ENCODE measurements at places on chromosomes 16 and 17.

- no peak for DNase-seq
These were observed 26.2 kb downstream of the ADAMTS18 start for GRCh38 chr16:77408607-77409006.

DNA sequence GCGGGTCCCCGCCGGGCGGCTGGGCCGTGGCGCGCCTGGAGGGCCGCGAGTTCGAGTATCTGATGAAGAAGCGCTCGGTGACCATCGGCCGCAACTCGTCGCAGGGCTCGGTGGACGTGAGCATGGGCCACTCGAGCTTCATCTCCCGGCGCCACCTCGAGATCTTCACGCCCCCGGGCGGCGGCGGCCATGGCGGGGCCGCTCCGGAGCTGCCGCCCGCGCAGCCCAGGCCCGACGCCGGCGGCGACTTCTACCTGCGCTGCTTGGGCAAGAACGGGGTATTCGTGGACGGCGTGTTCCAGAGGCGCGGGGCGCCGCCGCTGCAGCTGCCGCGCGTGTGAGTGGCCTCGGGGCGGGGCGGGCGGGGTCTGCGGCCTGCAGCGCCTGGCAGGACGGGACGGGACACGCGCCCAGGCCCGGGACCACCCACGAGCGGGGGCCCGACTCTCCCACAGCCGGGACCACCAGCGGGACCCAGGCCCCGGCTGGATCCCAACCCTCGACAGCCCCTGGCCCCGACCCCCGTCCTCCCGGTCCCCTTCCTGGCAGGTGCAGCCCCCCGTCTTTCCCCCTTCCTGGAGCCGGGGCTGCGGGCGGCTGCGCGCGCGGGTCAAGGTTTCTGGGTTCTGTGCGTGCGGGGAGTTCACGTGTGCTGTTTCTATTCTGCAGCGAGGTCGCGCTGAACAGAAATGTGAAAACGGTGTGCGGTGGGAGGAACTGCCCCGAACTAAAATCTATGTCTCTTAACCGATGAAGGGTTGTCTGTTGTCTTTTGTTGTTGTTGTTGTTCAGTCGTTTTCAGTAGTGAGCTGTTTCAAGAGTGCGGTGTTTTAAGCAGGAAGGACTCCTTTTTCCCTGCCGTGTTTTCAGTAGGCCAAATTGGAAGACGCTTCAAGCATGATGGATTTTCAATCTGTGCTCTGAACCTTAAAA, 705 bp downstream of the FOXK2 start:
- DNase-seq: peak; percentile 51

DNA sequence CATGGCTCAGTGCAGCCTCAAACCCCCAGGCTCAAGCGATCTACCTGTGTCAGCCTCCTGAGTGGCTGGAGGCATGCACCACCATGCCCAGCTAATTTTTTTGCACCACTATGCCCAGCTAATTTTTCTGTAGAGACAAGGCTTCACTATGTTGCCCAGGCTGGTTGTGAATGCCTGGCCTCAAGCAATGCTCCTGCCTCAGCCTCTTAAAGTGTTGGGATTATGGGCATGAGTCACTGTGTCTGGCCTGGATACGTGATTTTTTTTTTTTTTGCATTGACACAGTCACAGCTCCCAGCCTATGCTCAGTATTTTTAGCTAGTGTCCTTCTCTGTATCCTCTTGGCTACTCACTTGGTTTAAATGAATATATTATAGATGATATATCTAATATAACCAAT, 377.0 kb upstream of the TNRC6C start:
- DNase-seq: no peak

- no peak for DNase-seq
These were observed 8.6 kb downstream of the RPGRIP1L start for GRCh38 chr16:53695070-53695469.

DNA sequence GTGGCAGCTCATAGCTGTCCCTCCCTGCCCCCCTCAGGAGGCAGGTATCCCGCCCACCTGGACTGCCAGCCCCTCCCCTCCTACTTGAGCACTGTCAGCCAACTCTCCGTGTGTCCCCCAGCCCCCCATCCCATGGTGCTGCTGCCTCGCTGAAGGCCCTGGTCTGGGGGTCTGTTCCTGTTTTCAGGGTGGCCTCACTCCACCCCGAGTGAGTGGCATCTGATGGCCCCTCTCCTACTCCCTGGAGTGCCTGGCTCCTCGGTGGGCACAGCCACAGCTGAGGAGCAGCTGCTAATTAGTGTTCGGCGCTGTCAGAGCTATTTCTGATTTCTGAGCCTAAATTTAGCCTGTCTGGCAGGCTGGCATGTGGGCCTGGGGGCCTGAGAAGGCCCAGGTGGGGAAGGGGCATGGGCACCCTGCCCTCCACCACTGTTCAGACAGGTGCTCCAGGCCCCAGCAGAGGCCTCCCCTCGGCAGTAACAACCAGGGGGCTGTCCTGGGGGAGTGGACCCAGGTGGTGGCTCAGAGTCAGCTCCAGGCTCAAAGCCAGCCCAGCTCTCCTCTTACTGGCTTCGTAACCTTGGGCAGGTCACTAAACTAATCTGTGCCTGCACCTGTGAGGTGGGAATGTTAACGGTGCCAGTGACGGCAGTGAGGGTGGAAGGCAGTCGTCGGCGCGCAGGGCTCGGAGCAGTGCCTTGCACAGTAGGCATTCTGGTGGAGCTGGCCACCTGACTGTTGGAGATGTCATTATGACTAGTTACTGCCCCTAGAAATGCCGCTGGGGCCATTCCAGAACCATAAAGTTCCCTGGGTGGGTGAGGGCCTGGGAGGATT, 6.5 kb downstream of the FMNL1 start:
- DNase-seq: peak; percentile 70

GRCh38 chr17:67194134-67194533, 50.9 kb downstream of the HELZ start:
- DNase-seq: no peak

GRCh38 chr16:53007095-53007494, 45.6 kb downstream of the CHD9NB start:
- DNase-seq: no peak

Measured in activated CD8-positive, alpha-beta T cell treated with anti-CD3 and anti-CD28 coated beads for 36 hours (primary cell).